Activated CD4-positive, alpha-beta T cell treated with anti-CD3 and anti-CD28 coated beads, Interleukin-2, amount 50 U/mL, for 24 hours (primary cell): ENCODE measurements at places on chromosomes 16 and 17.

DNA sequence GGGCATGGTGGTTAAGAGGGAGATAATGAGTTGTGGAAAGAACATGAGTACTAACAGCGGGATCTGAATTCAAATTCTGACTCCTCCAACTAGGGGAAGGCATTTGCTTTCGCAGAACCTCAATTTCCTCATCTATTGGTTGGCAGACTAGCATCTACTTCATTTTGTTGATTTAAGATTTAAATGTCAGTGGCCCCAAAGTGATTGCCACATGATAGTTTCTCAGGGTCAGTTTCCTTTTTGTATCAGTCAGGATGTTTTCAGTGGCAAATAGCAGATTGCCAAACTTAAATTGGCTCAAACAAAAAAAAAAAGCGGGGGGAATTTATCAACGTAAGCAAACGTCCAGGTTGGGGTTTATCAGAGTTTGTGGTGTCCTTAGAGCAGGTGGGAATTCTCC is 25.1 kb upstream of the NOS2 start:
- no peak for DNase-seq

- no peak for DNase-seq
These were observed 12.0 kb downstream of the ACE start for GRCh38 chr17:63488851-63489250.

DNA sequence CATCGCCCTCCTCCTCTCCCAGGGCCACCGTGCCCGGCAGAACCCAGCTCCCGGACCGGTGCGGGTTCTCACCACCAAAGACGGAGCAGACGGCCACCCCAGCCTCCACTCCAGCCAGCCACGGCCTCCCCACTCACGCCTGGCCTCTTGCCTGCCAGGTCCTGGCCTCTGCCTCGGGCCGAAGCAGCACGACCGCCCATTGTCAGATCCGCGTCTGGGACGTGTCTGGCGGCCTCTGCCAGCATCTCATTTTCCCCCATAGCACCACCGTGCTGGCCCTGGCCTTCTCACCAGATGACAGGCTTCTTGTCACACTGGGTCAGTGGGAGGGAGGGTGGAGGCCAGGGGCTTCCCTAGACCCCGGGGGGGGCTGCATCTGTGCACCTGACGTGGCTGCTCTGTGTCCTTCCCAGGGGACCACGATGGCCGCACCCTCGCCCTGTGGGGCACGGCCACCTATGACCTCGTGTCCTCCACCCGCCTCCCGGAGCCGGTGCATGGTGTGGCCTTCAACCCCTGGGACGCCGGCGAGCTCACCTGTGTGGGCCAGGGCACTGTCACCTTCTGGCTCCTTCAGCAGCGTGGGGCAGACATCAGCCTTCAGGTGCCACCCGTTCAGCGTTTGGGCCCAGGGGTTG is 6.6 kb upstream of the RHOT2 start:
- no peak for DNase-seq

- DNase-seq, result no peak
These were observed 236.0 kb upstream of the ELAC2 start for GRCh38 chr17:13253733-13254410.

- no peak for DNase-seq
These were observed 149.9 kb downstream of the SLC39A11 start for GRCh38 chr17:72942579-72942978.

DNA sequence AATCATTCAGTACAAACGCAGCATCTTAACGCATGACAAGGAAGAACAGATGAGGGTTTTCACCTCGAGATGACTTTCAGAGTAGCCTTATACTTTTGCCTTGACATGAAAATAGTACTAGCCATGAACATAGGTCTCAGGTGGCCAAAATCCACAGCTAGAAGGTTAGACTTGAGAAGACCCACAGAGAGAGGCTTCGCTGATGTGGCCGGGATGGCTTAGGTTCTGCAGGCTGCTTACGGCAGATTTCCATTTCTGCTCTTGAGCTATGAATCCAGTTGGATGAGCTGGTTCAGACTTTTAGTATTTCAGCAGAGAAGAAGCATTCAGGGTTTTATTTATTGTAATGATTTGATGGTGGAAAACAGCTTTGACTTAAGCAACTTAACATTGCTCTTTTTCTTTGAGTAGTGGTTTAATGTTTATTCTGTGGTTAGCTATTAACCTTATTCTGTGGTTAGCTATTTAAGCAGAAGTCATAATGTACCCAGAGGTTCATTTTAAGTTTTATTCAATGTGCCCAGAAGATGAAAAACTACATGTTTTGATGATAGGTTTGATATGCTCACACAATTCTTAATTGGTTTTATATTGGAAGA is 7.6 kb downstream of the KRT24 start:
- no peak for DNase-seq

DNA sequence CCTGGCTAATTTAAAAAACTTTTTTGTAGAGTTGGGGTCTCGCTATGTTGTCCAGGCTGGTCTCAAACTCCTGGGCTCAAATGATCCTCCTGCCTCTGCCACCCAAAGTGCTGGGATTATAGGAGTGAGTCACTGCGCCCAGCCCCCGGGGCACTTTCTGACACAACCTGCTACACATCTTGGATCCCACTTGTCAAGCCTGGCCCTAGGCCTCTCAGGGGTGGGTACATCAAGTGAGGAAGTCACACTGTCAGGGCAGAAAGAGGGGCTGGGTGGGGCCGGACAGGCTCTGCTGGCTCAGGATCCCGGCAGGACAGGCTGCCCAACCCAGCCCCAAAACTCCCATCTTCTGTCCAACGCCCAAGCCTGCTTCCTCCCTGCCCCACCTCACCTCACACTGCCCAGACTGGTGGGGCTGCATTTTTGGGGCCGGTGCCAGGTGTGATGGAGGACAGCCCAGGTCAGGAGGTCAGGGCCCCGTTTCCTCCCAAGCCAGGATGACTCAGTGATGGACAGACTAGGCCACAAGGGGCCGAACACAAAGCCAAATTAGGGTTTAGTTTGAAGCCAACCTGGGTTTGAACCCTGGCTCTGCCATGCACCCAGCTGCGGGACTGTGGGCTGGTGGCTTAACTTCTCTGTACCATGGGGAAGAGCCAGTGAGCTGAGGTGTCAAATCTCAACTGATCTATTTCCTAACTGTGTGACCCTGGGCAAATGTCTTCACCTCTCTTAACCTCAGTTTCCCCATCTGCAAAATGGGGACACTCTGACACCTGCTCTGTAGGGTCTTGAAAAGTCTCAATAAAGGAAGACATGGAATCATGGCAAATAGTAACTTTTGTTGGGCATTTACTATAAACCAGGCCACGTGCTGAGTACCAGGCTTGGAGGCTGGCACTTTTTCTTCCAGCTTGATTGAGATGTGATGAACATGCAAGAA is 8.9 kb upstream of the PPL start:
- no peak for DNase-seq

DNA sequence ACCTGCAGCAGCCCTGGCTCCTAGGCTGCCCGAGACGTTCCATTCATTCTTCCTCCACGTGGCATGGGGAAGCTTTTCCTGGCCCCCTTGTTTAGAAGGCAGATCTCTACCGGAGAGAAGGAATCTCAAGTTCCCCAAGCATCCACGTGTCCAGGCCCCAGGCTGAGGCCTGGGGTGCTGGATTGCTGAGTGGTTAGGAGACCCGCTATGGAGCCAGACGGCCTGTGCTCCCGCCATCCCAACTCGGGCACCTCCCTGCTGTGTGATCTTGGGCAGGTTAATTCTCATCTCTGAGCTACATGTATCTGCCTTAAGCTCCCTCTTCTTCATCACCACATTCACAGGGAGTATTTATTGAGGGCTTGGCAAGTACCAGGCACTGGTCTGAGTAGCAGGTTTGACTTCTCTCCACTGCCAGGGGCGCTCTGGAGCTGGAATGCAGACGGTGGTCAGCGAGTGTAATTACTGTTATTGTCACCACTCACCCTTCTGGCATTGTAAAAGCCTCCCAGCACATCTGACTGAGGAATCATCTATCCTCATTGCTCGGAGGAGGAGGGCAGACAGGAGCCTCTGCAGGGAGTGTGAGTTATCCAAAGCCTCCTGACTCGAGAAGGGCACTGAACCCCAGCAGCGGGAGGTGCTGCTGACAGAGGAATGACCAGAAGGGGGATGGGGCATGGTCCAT is 1.1 kb upstream of the ADGRG1 start:
- no peak for DNase-seq

DNA sequence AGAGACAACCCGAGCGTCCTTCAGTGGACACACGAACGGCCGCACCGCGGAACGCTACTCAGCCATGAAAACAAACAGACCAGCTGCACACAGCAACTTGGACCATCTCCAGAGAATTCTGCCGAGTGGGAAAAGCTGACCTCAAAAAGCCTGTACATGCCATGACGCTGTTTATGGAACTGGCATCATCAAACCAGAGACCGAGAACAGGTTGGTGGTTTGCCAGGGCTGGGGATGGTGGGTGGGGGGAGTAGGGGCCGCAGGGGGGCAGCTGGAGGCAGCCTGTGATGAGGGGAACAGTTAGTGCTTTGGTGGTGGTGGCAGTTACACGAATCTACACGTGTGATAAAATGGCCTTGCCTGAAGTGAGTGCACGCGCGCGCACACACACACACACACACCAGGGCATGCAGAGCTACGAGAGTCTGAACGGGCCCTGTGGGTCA is 169.8 kb downstream of the LAT start:
- DNase-seq, result no peak

DNA sequence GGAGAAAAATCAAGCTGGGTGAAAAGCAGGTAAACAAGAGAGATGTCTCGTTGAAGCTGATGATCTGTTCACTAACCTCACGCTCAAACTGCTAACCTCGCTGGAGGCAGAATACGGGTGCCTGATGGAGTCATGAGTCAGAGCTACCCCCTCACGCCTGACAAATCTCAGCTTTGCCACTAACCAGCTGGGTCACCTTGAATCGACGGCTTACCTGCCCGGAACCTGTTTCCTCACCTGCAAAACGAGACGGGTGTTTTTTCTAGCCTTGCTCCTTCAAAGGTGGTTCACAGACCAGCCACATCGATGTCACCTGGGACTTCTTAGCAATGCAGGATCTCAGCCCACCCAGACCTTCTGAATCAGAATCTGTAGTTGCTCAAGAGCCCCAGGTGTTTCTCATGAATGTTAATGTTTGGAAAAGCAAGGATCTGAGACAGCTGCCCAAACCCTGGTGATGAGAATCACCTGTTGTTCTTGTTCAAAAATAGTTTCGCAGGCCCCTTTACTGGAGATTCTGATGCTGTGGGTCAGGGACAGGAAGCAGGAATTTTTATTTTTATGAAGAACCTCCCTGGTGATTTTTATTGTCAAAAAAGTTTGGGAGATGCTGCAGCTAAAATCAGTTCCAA is 56.9 kb downstream of the MARCHF10 start:
- no peak for DNase-seq
